ENCODE measurements at places on chromosomes 2 and 18. TPM values are rescaled to one million over a fixed set of nuclear protein-coding genes. Genes with fewer than 3 reads are reported as not detected.

DNA sequence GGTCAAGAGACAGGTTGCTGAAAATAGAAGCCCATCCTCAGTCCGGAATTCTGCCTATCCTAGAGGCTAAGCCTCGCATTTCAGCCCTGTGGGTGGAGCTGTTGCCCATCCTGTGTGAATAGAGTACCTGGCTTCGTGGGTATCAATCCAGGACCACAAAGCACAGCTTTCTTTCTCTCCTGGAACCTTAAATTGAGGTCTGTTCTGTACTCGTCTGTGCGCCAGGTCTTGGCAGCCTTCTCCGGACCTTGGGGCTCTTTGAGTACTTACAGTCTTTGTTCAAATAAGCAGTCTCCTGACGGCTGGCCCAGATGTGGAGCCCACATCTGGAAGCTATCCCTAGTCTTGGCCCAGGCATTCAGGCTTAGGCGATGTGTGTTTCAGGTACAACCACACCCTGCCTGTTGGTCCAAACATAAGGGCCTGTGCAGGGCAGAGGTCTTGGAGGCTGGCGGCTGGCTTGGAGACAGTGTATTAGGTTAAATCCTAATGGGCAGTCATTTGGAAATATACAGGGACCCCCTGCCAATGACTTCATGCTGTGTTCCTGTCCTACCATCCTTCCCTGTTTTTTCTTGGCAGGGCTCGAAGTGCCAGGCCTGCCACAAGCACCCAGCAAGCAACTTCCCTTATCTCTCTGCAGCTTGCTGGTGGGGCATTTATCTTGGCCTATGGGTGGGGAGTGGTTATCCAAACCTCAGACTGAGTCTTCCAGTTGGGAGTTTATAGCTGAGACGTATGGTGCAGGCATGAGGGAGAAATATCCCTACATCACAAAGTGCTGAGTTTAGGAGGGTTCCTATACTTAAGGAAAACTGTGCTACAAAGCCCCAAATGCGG, 294.1 kb downstream of the BCL2 start:
- ATAC-seq, result peak; percentile 46

Gene DSG2
- 22.4 TPM for total RNA-seq

Gene ATP6V1C2
- 5.1 TPM for total RNA-seq

DNA sequence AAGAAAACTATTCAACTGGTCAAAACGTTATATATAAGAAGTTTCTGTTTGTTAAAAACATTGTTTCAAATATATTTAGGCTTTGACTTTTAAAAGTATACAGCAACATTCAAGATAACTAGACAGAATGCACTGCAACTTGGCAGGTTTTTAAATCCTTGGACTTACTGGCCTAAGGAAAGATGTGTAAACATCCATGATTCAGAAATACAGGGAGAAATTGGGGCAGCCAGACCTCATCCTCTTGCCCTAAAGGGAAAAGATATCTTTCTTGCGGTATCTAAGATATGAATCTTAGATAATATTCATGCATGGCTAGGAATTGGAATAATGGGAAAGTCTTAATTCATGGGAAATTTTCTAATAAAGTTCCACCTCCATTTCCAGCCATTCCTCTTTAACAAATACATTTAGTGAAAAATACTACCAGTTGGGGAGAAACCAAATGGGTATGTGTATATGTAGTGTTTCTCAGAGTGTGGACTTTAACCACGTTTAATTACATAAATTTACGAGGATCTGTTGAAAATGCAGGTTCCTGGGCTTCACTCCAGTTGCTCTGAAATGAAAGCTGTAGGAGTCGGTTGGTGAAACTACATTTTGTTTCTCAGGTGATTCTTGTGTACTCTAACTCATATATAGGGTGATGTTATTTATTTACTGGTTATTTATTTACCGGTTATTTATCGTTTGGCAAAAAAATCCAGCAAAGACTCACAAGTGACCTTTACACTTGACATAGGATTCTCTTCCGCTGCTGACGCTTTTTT, 587 bp upstream of the TANK start:
- no peak for ATAC-seq

DNA sequence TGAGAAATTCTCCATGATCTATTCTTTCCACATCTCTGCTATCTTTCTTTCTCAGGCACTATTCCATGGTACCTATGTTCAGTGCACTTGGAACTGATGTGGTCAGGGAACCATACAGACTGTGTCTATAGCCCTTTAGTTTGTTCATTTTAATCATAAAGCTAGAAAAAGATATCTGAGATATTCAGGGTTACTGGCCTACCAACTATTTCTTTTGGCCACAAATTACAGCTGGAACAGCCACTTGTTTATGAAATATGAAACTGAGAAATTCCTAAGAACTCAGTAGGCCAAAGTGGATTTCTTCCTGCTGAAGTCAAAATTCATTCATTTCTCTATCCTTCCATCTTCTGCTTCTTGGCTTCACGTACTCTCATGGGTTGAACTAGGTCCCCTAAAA, 22.8 kb upstream of the LYPD1 start:
- no peak for ATAC-seq

Gene ITPRIPL1
- total RNA-seq, result 1.8 TPM

GRCh38 chr2:130796290-130796689, 40.4 kb upstream of the ARHGEF4 start:
- ATAC-seq, result no peak

GRCh38 chr2:219045937-219046550, 4.7 kb upstream of the CFAP65 start:
- ATAC-seq, result no peak

Gene AFG3L2
- total RNA-seq, result 43.1 TPM

DNA sequence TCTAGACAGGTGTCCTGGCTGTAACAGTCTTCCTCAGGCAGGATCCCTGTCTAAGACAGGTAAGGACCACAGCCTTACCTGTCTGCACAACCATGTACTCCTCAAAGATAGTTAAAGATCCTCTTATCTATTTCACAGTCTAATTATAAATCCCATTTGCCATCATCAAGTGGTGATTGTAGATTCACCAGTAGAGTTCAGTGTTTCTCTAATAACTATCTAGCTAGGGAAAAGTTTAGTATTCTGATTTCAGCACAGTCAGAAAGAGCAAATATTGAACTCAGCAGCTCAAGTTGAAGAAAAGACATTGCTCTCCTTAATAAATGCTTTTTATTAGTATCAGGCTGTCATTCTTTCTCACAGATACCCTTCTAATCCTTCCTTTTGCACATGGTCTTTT, 1305.5 kb upstream of the NXPH2 start:
- no peak for ATAC-seq

DNA sequence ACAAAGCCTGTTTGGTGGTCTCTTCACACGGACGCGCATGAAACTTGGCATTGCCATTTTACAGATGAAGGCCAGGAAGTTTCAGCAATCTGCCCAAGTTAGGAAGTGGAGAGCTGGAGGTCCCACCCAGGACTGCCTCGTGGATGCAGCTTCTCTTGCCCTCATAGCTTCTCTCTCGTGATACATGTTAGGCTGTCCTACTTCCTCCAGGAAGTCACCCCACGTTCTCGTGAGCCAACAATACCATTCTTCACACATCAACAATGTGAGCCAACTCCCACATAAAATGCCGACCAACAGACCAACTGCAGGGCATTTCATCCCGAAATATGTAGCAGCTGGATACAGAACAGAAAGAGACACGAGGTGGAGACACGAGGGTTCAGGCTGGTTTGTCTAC, 85.3 kb downstream of the MREG start:
- ATAC-seq, result no peak

Gene MC2R
- not detected for total RNA-seq

GRCh38 chr2:121450301-121450700, 80.4 kb upstream of the RNU4ATAC start:
- ATAC-seq, result no peak

Gene DHRS9
- total RNA-seq, result 23.8 TPM

DNA sequence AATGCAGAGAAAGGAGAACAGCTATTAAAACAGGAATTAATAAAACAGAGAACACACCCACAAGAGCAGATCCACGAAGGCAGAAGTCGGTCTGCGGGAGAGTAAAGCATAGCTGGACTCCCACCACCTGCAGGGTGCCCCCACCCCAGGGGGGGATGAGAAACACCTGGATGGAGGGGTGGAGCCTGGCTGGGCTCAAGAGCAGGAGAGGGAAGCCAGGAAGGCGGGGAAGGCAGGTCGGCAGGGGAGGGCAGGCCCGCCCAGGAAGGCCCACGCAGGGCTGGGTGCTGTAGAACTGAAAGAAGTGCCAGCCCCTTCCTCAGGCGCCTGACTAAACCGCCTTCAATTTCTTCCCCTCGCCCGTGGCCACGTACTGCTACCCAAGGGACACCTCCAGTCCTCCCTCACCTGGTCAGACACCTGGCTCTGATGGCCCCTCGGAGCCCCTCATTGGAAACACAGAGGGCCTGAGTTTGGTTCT, 175.4 kb downstream of the HDAC4 start:
- ATAC-seq, result no peak

DNA sequence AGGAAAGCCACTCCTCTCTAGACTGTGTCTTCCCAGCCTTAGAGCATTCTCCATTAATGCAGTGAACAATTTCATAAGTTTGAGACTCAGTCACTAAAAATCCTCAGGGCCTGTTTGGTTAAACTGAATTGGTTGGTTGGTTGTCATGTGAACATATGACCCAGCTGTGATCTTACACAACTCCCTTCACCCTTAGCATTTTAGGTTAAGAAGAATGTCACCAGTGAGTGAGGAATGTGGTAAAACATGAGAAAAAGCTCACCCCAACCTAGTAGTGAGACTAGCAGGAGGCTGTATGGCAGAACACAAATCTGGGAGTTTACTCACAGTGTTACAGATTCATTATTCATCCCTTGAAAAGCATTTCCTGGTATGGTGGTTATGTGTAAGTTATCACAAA, 32.4 kb downstream of the LHCGR start:
- peak; percentile 72 for ATAC-seq
